Cerebellar nuclear complex (tissue), 1 donor: ENCODE measurements at places on chromosomes 11 and 22.

- DNase-seq = no peak
Observed at GRCh38 chr11:10592331-10592730, 23.9 kb upstream of the LYVE1 start.

- DNase-seq = no peak
Observed at GRCh38 chr11:61778920-61779650, 13.3 kb downstream of the TMEM258 start.

DNA sequence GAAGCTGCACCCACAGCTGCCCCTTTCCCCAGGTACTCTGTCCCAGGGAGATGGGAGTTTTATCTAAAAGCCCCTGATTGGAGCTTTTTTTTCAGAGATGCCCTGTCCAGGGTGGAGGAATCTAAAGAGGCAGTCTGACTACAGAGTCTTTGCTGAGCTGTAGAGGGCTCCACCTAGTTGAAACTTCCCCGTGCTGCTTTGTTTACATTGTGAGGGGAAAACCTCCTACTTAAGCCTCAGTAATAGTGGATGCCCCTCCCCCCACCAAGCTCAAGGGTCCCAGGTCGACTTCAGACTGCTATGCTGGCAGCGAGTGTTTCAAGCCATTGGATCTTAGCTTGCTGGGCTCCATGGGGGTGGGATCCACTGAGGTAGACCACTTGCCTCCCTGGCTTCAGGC, 470.1 kb upstream of the LARGE1 start:
- no peak for DNase-seq

DNA sequence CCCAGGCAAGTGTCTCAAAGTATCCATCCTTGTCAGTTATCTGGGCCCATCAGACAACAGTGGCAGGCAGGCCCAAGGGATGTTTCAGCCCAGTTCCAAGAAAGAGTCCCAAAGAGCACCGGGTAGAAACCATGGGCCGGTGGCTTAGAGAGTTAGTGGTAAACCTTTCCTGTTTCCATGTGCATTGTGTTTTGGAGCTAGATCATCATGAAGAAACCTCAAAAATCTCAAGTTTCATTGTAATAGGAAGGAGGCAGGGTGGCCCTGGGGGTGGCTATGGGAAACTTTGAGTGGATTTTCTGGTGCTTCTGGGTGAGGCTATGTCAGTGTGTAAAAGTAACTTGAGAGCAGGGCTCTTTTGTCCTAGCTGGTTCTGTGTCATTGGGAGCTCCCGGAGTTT, 68.1 kb downstream of the UBASH3B start:
- no peak for DNase-seq

- DNase-seq = no peak
Observed at GRCh38 chr11:7098235-7098832, 9.5 kb downstream of the RBMXL2 start.

DNA sequence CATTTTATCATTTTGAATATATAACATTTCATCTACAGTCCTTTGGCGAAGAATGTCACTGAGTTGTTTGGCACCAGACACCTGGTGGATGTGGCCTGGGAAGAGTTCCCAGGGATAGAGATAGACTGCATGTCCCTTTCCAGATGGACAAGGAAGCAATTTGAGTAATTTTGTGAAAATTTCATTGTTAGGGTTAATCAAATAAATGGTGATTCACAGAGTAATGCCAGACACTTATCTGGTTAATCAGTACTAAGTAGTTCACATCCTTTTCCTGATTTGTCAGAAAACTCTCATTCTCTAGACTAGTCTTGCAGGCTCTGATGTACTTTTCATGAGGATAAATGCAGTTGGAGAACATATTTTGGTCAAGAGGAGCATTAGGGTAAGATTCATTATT, 41.6 kb downstream of the NAALAD2 start:
- DNase-seq = no peak

- no peak for DNase-seq
Observed at GRCh38 chr11:10488121-10488933, 33.3 kb downstream of the AMPD3 start.

- no peak for DNase-seq
Observed at GRCh38 chr22:30212363-30212995, 34.1 kb downstream of the LIF start.

DNA sequence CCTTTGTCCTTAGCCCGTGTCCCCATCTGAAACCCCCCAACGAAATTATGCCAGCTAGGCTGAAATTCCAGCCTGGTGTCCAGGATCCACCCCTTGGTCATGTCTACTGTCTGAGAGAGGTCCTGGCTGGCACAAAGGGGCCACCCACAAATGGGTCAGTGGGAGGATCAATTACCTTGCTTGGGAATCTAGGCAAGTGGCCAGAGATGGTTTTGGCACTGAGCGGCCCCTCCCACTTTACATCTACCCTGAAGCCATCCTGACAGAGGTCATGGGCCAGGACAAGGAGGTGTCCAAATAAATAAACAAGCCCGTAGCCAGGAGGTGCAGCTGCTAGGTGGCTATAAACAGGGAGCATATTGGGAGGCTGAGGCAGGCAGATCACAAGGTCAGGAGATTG, 311.5 kb downstream of the MN1 start:
- no peak for DNase-seq

GRCh38 chr22:36432592-36433317, 45.0 kb upstream of the MYH9 start:
- DNase-seq = no peak

GRCh38 chr22:31681349-31682345, 19.6 kb upstream of the PISD start:
- DNase-seq = no peak

GRCh38 chr22:33459137-33459536, 401.0 kb upstream of the SYN3 start:
- DNase-seq = no peak

DNA sequence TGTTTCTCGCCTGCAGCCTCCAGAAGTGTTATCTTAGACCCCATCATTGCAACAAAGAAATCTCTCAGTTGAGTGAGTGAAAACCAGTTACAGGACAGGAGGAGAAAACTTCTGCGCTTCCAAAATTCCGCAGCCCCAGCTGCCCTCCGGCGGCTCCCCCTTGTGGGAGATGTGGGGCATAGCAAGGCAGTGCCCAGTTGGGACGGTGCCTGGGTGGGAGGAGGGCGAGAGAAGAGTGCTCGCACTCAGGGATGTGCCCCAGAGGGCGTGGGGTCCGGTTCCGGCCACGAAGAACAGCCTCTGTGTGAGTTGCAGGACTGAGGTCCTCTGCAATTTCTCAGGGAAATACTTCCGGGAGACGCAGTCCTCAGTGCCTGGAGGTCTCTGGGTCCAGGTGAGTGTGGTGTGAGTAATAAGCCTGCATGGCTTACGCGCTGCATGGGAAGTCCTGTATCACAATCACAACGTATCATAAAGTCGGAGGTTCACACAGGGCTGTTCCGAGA, 87.0 kb upstream of the BLID start:
- DNase-seq = no peak

DNA sequence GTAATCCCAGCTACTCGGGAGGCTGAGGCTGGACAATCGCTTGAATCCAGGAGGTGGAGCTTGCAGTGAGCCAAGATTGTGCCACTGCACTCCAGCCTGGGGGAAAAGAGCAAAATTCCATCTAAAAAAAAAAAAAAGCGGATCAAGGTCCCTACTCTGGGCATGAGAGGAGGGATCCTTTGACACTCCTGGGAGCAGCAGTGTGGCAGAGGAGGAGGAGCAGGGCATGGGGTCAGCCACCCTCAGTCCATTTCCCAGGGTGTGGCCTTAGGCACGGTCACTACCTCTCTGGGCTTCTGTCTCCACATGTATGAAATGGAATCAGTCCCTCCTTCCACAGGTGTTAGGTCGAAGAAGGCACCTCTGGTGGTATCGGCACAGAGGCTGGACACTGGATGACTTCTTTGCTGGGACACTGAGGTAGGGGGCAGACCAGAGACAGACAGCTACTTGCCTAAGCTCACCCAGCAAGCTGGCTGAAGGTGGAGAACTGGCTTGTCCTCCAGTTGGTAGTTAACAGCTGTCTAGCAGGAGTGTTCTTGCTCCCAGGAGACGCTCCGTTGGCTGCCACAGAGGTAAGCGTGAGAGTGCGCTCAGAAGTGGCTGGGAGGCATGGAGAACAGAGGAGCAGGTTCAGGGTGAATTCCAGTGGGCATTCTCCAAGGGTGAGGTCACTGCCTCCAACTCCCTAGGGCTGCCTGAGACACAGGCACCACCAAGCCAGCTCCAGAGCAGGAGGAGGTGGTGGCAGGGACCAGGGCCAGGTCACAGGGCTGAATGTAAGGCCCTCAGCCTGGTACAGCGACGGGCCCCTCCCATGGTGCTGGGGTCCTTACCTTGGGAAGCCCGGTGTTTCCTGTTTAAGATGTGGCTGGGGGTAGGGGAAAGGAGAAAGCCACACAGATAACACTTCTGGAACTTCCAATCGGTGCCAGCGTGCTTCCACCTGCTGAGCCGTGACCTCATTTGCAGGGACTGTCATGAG, 19.5 kb downstream of the TXN2 start:
- DNase-seq = no peak

DNA sequence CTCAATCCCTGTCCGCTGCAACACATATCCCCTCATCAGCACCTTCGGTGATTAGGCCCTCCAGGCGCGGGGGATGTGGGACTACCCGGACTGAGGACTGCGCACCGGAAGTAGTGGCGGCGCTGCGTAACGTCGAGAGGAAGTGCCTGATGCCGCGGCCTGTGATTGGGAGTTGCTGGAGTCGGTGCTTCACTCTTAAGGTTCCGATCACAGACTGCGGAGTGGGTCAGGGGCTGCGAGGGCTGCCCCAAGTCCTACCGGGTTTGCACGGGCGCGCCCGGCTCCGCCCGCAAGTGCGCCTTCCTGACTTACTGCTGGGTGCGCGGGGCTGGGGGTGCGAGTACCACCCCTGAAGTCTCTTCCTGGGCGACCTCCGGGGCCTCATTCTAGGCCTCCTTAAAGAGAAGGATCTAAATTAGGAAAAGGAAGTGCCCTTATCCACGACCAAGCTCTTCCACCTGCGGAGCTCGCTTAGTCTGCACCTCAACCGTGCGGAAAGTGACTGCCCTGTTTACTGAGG, at the start of gene ALKBH3:
Gene ALKBH3 (plus strand): TSS at position 192 of the 520 bp plus-strand sequence. CDS start 1,822 bp downstream, outside the sequence.
- peak; percentile 69 for DNase-seq

DNA sequence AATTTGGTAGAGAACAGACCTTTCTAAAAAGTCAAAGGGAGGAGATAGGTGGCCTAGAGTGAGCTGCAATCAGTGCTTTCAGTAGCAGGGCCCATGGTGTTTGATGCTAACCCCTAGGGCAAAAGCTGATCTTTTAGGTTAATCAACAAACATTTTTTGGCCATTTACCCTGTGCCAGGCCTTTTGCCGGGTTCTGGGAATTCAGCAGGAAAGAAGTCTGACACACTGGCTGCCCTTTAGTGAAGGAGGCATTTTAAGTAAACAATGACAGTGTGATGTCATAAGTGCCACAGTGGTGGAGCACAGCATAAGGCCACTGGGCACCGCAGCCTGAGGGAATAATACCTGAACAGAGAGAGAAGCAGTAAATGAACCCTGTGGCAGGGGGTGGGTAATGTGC, 29.0 kb downstream of the C22orf31 start:
- DNase-seq = no peak

DNA sequence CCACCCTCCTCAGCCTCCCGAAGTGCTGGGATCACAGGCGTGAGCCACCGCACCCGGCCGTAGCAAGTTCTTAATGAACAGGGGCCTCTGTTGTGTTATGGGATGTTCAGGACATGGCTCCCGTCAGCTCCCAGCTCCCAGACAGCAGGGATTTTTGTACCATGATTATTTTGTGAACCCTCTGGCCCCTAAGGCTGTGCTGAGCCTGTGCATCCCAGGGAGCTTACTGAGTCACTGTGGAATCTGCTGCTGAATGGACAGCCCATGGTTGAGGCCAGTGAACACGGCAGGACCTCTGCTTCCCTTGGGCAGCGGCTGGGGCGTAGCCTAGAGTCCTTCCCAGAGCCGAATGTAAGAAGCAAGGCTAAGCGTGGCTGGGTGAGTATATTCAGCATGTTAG, 245.2 kb downstream of the NTM start:
- DNase-seq = no peak

DNA sequence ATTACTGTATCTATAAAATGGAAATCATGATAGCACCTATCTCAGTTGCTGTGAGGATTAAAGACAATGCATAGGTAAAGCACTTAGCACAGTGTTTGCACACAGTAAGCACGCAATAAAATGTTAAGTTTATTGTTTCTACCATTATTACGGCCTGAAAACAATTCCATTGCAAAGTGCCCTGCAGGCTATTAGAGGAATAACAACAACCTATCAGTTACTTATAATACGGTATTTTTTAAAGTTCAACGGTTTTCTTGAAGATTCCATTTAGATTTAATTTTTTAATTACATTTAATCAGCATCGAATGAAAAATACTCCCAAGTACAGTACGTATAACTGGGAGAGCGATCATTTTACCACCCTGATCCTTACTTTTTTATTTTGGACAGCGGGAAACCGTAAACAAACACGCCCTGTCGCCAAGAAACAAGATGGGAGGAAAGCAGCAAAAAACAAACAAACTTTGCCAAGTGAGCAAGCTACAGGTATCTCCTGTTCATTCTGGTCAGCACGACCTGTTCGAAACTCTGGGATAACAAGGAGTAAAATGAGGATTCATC, 893 bp downstream of the SLC36A4 start:
- no peak for DNase-seq

- no peak for DNase-seq
Observed at GRCh38 chr11:71298016-71298550, 45.7 kb upstream of the SHANK2 start.

DNA sequence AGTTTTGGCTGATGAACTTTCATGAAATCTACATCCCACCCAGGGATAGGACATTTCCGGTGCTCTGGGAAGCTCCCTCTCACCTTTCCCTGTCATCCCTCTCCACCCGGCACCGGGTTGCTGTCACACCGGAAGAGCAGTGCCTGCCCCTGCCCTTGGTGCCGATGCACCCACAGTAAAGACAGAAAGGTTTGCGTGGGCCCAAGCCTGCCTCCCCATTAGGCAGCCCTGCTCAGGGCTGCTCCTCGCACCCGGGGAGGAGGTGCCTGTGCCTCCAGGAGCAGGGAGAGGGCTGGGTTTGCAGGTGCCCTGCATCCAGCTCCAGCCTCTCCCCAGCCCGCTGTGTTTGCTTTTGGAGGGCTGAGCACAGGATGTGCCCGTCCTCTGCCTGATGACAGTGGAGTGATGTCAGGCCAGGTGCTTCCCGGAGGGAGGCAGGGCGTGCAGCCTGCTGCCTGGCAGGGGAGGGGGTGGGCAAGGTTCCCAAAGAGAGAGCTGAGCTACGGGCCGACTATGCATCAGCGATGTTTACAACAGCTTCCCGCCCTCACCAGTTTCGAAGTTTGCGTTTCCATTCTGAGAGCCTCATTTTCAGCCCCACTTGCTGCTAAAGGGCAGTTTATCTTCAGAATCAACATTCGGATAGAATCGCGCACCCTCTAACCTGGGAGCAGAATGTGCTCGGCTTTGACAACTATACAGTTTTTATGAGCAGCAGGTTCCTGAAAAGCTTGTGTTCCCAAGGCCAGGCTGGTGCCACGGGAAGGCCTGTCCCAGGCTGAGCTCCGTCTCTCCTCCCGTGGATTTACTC, 83.2 kb upstream of the CLDN5 start:
- peak; percentile 76 for DNase-seq
